Activated CD8-positive, alpha-beta memory T cell treated with anti-CD3 and anti-CD28 coated beads for 1 hour (primary cell): ENCODE measurements at places on chromosomes 16 and 17.

DNA sequence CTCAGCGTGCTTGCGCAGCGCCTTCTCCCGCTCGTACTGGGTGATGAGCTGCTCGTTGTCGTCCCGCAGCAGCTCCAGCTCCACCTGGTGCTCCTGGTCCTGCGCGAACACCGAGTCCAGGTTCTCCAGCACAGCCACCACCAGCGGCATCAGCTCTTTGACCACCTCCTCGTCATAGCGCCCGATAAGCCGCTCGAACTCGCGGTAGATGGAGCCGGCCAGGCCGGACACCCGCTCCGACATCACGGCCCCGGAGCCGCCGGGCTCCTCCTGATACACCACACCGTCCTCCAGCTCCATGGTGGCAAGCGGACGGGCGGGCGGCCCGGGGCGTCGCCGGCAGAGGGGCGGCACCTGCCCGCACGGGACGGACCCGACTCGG lies 320 bp downstream of the SPAG9 start:
- DNase-seq = no peak

- DNase-seq = no peak
These were observed 483.7 kb downstream of the SOX9 start for GRCh38 chr17:72604518-72604917.

DNA sequence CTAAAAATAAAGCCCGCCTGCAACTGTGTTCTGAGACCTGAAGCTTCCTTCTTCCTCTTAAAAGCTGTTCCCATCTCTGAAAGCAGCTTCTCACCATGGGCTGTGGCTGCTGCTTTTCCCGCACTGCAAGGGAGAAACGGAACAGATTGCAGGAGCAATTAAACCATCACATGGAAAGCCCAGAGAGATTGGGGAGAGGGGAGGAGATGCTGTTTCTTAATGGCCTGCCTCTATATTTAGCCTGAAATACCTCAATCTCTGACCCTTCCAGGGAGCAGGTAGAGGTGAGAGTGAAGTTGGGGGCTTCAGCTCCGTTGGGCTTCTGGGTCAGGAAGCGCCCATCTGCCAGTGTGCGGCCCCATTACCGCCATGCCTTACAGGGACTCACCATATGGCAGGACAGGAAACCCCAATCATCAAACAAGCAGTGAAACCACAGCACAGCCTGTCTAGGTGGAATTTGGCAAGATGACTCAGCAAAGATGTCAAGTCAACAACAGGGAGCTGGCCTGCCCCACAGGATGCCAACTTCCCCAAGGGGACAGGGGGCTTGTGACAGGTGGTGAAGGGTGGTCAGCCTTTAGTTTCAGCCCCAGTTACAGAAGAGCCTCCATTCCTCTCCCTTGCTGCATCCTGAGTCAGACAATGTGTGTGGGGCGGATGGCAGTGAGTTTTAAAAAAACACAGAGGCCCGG lies 286.6 kb upstream of the CCL2 start:
- DNase-seq = no peak

DNA sequence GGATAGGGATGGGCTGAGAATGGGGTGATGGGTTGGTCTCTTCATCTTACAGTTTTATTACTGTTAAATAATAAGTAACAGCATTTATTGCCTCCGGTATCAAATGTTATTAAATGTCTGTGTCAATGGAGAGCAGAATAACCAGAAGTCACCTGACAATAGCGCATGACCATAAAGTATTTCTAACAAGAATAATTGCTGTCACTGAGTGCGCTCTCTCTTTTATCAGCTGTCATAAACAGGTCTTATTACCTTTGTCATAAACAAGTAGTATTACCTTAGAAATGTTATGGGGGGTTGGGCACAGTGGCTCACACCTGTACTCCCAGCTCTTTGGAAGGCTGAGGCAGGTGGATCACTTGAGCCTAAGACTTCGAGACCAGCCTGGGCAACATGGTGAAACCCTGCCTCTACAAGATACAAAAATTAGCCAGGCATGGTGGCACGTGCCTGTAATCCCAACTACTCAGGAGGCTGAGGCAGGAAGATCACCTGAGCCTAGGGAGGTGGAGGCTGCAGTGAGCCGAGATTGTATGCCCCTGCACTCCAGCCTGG lies 120.6 kb downstream of the MAP2K6 start:
- DNase-seq = no peak

DNA sequence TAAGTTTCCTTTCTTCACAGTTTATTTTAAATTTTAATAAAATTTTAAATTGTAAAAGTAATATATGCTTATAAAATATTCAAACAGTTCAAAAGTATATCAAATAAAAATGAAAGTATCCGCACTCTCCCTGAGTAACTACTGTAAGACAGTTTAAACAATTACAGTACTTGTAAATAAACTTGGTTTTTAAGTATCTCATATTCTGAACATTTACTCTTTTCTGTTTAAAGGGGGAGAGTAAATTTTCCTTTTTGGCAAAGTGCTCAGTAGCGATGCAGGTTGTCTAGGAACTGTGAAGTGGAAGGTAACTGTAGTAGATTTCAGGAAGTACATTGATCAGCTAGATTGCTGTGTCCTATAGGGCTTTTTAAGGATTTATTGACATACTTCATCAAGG lies 28.8 kb downstream of the AATF start:
- no peak for DNase-seq

DNA sequence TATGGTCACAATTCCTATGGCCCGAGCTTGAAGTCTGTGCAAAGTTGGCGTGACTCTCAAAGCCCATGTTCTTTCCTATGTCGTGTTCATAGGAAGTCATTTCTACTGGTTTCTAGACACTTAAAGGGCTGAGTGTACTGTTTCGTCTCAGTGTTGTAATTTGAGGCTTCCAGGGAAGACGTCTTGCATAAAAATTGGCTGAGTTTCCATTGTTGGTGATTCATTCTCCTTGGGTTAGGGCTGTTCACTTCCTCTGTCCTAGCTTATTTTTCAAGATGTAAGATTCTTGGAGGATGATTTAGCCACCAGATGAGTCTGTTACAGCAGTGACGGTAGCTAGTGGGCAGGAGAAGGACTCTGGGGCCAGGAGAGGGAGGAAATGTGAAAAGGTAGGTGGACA lies 43.1 kb downstream of the PIK3R5 start:
- no peak for DNase-seq
